ENCODE measurements at places on chromosomes 3 and 15. TPM values are rescaled to one million over a fixed set of nuclear protein-coding genes. Genes with fewer than 3 reads are reported as not detected.
A peak's percentile ranks its signal among the peaks of the same experiment; 100 is the strongest.

DNA sequence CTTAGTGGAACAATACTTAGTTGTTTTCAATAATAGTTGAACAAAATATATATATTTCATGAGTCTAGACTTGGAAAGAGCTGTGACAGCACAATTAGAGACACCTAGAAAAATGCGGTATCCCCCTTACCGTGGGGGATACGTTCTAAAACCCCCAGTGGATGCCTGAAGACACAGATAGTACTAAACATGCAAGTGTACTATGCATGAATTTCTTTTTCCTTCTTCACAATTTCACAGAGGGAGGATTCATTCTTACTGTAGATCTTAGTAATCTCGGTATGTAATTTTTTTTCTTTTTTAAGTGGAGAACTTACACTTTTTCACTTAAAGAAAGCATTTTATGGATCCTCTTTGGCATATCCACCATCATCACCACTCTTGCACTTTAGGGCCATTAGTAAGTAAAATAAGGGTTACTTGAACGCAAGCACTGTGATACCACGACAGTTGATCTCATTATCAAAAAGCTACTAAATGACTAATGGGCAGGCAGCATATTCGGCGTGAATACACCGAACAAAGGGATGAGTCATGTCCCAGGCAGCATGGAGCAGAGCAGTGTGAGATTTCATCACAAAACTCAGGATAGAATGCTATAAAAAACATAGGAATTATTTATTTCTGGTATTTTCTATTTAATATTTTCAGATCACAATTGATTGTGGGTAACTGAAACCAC is 72.3 kb upstream of the ZNF280D start:
- DNase-seq: no peak
- peaks cover 6% of the 10 kb centered on the region for H3K36me3 ChIP-seq
- H3K27ac ChIP-seq: peak overlapping the region; percentile 23
- peak overlapping the region; percentile 31 for H3K4me3 ChIP-seq

GRCh38 chr15:56933410-56933809 is 15.0 kb downstream of the TCF12 start:
- no peak overlapping the region for H3K27ac ChIP-seq
- no peak for DNase-seq
- H3K27me3 ChIP-seq: no peaks in the 10 kb centered on the region
- H3K4me1 ChIP-seq: peaks cover 26% of the 10 kb centered on the region
- H3K4me3 ChIP-seq: no peak overlapping the region

DNA sequence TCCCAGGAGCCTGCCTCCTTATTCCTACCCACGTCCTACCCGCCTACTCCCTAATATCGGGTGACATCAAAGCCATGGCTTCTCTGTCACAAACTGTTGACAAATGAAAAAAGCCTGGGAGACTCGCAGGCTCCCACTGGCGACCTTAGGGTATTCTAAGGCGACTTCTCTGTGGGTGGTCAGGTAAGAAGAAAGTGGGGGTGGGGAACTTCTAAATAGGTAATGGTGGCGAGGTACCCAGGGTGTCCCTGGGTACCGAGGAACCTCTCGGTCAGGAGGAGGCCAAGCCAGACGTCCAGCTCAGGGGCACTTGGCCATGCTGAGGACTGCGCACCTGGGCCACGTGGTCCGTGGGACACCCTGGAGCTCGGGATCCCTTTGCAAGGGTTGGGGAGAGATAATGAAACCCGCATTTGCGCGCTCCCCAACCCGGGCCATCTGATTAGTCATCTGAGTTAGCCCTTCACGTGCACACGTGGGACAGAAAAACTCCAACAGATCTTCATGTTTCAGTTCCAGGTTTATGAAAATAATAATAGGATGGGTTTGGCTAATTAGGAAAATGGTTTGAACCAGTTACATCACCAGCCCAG is 78.2 kb downstream of the NR2F2 start:
- DNase-seq: no peak
- peak overlapping the region; percentile 63 for H3K4me3 ChIP-seq
- no peaks in the 10 kb centered on the region for H3K4me1 ChIP-seq
- no peaks in the 10 kb centered on the region for H3K27me3 ChIP-seq

DNA sequence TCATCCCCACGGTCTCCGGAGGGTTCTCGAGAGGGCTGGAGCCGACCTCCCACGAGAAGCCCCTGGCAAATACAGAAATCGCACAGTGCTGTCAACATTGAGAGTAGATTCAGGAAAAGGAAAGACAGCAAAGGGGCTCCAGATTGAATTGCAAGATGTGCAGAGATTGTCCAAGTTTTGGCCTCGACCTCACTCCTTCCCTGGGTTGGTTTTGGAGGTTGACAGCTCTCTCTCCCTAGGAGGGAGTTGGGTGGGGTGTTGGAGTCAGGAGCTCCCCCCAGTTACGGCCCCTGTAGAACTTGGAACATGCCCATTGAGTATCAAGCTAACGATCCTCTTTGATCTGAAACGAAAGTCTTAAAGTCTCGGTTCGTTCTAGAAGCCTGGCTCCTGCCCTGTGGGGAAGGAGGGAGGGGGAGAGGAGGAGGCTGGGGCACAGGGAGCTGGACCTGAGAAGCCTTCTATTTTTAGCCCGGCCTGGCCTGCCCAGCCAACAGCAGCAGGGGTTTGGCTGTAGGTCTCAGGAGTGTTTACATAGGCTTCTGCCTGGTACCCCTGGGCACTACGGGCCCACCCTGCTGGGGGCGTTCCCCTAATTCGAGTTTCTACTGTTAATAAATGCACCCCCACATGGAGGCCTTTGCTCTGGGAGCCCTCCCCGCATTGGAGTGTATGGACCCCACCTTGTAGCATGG is 672 bp upstream of the KY start:
- no peak overlapping the region for H3K27ac ChIP-seq
- H3K27me3 ChIP-seq: no peaks in the 10 kb centered on the region
- no peaks in the 10 kb centered on the region for H3K4me1 ChIP-seq
- peak overlapping the region; percentile 42 for H3K4me3 ChIP-seq
- DNase-seq: no peak

LRRK1 gene
- total RNA-seq: 17.6 TPM

All from tibial nerve (tissue), 4 donors.